ENCODE measurements at places on chromosomes 3 and 15. TPM values are rescaled to one million over a fixed set of nuclear protein-coding genes. Genes with fewer than 3 reads are reported as not detected.

The GOLGA8T gene
- not detected for total RNA-seq

The FBXO40 gene
- total RNA-seq, result not detected

The STAC gene
- 0.05 TPM for total RNA-seq

The NUP210 gene
- not detected for total RNA-seq

The MORC1 gene
- not detected for total RNA-seq

The ATP10A gene
- total RNA-seq, result 1.1 TPM

The GOLGA6L7 gene
- not detected for total RNA-seq

The HDDC3 gene
- total RNA-seq, result 9.4 TPM

The MASP1 gene
- total RNA-seq, result 0.15 TPM

The ANKRD63 gene
- not detected for total RNA-seq

The TADA3 gene
- total RNA-seq, result 72.3 TPM

The ECE2 gene
- 0.12 TPM for total RNA-seq

The CNTN4 gene
- total RNA-seq, result not detected

The PLSCR5 gene
- total RNA-seq, result not detected

The TGM4 gene
- total RNA-seq, result not detected

The CSTA gene
- total RNA-seq, result 2.5 TPM

The NR1I2 gene
- total RNA-seq, result not detected

The GMNC gene
- not detected for total RNA-seq

The NOX5 gene
- 0.10 TPM for total RNA-seq

The ZNF662 gene
- 1.1 TPM for total RNA-seq

The PDCD7 gene
- 21.8 TPM for total RNA-seq

The PYGO1 gene
- 7.1 TPM for total RNA-seq

The USP19 gene
- total RNA-seq, result 36.4 TPM

The NAALADL2 gene
- 6.6 TPM for total RNA-seq

The EPHB1 gene
- total RNA-seq, result 0.06 TPM

The C15orf62 gene
- 0.25 TPM for total RNA-seq

The FBXW12 gene
- total RNA-seq, result not detected

The FAH gene
- 44.5 TPM for total RNA-seq

The CFAP91 gene
- total RNA-seq, result 0.05 TPM

The ARGFX gene
- total RNA-seq, result not detected

The NANOGP8 gene
- total RNA-seq, result not detected

The GPR87 gene
- total RNA-seq, result not detected

The FAM98B gene
- total RNA-seq, result 3.9 TPM

The SNUPN gene
- 30.6 TPM for total RNA-seq

The STXBP5L gene
- total RNA-seq, result not detected

The NKTR gene
- total RNA-seq, result 26.0 TPM

The CIDEC gene
- 37.6 TPM for total RNA-seq

The LMCD1 gene
- total RNA-seq, result 57.5 TPM

The TRIM59 gene
- total RNA-seq, result 5.6 TPM
